ENCODE measurements at places on chromosomes 11 and 22. TPM values are rescaled to one million over a fixed set of nuclear protein-coding genes. Genes with fewer than 3 reads are reported as not detected.

GRCh38 chr22:49322231-49322630 is 505.4 kb downstream of the BRD1 start:
- H3K36me3 ChIP-seq: no peaks in the 10 kb centered on the region
- no peak for DNase-seq
- H3K27me3 ChIP-seq: no peaks in the 10 kb centered on the region
- no peak overlapping the region for H3K27ac ChIP-seq
- H3K4me1 ChIP-seq: no peaks in the 10 kb centered on the region

- no peak for DNase-seq
- H3K4me1 ChIP-seq: peaks cover 24% of the 10 kb centered on the region
- H3K4me3 ChIP-seq: no peak overlapping the region
- no peaks in the 10 kb centered on the region for H3K36me3 ChIP-seq
Observed at GRCh38 chr22:39967996-39968972, 8.1 kb downstream of the TMA7B start.

The NXPE4 gene
- not detected for polyA plus RNA-seq

GRCh38 chr22:40107851-40108378 is 69.8 kb upstream of the TNRC6B start:
- no peaks in the 10 kb centered on the region for H3K27me3 ChIP-seq
- no peak overlapping the region for H3K4me3 ChIP-seq
- peak overlapping the region; percentile 5 for H3K27ac ChIP-seq
- H3K4me1 ChIP-seq: no peaks in the 10 kb centered on the region

The TTLL1 gene
- polyA plus RNA-seq: 4.6 TPM

- DNase-seq: no peak
- peak overlapping the region; percentile 98 for H3K27ac ChIP-seq
- peaks cover 6% of the 10 kb centered on the region for H3K36me3 ChIP-seq
- H3K27me3 ChIP-seq: no peaks in the 10 kb centered on the region
Observed at GRCh38 chr11:67118181-67118766, 789 bp upstream of the KDM2A start.

- no peaks in the 10 kb centered on the region for H3K36me3 ChIP-seq
- H3K27ac ChIP-seq: no peak overlapping the region
Observed at GRCh38 chr22:33831207-33831606, 89.1 kb downstream of the LARGE1 start.

The RAB3IL1 gene
- polyA plus RNA-seq: 19.6 TPM

The LMO1 gene
- 0.12 TPM for polyA plus RNA-seq

The MMP8 gene
- 0.09 TPM for polyA plus RNA-seq

DNA sequence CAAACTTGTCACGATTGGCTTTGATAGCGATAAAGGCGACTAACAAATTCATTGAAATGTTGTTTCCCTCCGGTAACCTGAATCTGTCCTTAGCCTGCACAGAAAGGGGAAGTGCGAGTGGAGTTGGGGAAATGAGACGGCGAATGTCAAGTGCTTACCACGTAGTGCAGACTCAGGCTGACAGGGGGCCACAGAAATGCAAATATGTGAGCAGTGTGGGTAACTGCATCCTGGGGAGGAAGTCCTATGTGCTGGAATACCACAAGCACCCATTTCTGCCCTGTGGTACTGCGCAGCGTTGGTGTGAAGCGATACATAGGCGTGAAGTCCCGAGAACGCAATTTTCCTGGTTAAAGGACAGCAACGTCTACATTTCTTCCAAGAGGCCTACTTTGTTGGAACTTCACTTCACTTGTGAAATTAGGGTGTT is 869 bp upstream of the EIF4ENIF1 start:
- DNase-seq: peak; percentile 59
- no peaks in the 10 kb centered on the region for H3K27me3 ChIP-seq
- peak overlapping the region; percentile 98 for H3K27ac ChIP-seq
- peaks cover 8% of the 10 kb centered on the region for H3K4me1 ChIP-seq
- peak overlapping the region; percentile 92 for H3K4me3 ChIP-seq

Data from large intestine (tissue), 12 donors.